ENCODE measurements at places on chromosomes 5 and 9.

GRCh38 chr5:3222924-3223323 is 372.7 kb upstream of the IRX1 start:
- no peak for DNase-seq

DNA sequence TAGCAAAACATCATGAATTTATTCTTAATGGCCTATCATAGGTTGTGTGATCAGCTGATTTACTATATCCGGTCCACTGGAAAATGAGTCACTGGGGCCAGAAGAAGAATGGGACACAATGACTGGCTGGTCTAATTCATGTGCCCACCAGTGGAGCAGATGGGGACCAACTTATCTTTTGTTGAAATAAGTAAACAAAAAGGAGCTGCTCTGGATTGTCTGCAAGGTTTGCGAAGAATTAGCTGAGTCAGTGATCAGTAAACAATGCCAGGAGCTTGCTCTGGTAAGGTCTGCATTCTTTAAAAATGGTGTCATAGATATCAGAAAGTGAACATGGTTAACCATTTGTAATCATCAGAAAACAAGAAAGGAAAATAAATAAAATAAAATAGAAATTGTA is 128.0 kb downstream of the RASEF start:
- DNase-seq = peak; percentile 78

- DNase-seq = no peak
Observed at GRCh38 chr5:151950706-151951105, 26.1 kb upstream of the GLRA1 start.

- peak; percentile 61 for DNase-seq
Observed at GRCh38 chr5:175840050-175840841, 31.1 kb upstream of the CPLX2 start.

- no peak for DNase-seq
Observed at GRCh38 chr9:8872802-8873201, 1073.2 kb upstream of the DMAC1 start.

GRCh38 chr9:21558615-21559401 is 76.7 kb upstream of the IFNE start:
- DNase-seq = peak; percentile 48

DNA sequence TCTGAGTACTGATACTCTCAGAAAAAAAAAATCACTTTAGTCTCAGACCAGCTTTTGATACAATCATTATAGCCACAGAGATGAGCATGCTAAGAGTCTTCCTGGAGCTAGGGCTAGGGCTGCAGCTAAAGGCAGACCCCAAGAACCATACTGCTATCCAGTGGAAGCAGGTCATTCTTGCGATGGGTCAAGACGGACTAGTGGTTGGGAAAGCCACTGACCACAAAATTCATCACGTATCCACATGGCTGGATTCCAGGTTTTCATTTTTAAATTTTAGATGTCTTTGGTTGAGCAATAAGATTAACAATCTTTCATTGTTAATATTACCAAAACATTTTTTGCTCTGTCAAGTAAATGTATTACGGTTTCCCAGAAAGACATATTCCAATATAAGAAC is 598.1 kb downstream of the DNAH5 start:
- DNase-seq = peak; percentile 2

- peak; percentile 17 for DNase-seq
Observed at GRCh38 chr5:142006363-142007236, 6.2 kb downstream of the GNPDA1 start.

DNA sequence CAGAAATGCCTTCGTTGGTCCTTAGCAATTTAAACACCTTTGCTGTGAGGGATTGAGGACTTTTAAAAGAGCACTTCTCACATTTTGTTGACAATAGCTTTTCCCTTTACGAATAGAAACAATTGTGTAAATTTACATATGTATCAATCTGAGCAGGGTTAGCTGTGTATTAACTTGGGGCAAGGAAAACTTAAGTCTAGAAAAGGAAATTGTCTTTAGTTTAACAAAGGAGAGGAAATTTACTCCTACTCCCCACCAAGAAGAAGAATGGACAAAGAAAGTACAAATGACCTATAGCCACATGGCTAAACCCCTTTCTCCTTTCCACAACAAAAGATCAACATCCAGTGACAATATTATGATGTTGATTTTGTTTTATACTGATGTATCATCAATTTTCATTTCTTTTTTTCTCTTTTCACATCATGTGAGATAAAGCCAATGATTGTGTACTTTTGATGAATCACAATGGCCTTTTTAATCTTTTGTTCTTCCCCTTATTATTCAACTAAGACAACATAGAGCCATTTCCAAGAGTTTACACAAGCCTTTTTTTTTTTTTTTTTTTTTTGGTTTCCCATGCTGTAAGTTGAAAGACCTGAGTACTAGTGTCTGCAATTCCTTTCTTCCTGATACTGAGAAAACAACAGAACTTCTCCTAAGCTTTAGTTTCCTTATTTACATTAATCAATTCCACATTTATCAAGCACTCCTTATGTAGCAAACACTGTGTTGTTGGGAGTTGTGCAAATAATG is 19.0 kb downstream of the FOXB2 start:
- no peak for DNase-seq

DNA sequence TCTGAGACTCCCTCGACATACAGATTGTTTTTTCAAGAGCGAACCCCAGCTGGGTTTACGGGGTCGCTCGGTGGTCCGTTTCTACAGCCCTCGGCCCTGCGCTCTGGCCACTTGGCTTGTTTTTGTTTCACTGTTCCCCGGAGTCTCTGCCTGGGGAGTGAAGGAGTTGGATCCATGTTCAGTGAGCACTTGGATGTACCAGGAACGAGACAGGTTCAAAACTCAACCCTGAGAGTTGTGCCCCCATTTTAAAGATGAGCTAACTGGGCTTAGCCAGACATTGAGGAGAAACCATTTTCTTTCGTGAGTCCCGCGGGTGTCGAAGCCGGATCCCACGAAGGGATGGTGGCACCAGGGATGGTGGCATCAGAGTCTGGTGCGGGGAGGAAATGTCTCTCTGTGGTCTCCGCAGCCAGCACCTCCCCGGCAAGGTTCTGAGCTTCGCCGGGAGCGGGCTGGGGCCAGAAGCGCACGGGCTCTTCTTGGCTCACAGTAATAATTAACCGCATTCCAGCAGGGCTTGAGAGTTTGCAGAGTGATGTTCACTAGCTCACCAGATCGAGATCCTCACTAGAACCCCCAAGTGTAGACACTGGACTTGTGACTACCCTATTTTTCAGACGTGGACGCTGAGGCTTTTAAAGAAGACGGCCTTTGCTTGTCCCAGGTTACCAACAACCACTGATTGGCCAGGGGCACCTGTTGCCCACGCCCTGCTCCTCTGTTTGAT is 1.0 kb downstream of the MSX2 start:
- no peak for DNase-seq

- DNase-seq = no peak
Observed at GRCh38 chr5:63935103-63935502, 27.1 kb downstream of the HTR1A start.
